Hair follicle dermal papilla cell (primary cell): ENCODE measurements at places on chromosomes 12 and 14. TPM values are rescaled to one million over a fixed set of nuclear protein-coding genes. Genes with fewer than 3 reads are reported as not detected.

RPGRIP1 gene
- total RNA-seq = not detected in 2 replicates

KRT6C gene
- total RNA-seq = not detected in 2 replicates

CPNE6 gene
- total RNA-seq = not detected in 2 replicates

BCL11B gene
- 0.36 and 0.81 TPM in 2 replicates for total RNA-seq

ABCD4 gene
- 31.3 and 36.8 TPM in 2 replicates for total RNA-seq

IPO8 gene
- total RNA-seq = 21.3 and 23.2 TPM in 2 replicates

PTPN21 gene
- total RNA-seq = 16.0 and 20.3 TPM in 2 replicates

FGF23 gene
- total RNA-seq = not detected in 2 replicates

PLXNC1 gene
- 14.9 and 46.6 TPM in 2 replicates for total RNA-seq

STK38L gene
- total RNA-seq = 13.8 and 17.2 TPM in 2 replicates

IL23A gene
- not detected in 2 replicates for total RNA-seq

TPH2 gene
- total RNA-seq = not detected in 2 replicates

RNU4-1 gene
- under 0.01 TPM in 2 replicates for total RNA-seq

NEUROD4 gene
- not detected in 2 replicates for total RNA-seq

POTEM gene
- not detected in 2 replicates for total RNA-seq

VTI1B gene
- total RNA-seq = 49.2 and 52.5 TPM in 2 replicates

EXD2 gene
- 27.3 and 27.4 TPM in 2 replicates for total RNA-seq

DDN gene
- 0.12 and 0.16 TPM in 2 replicates for total RNA-seq

PTPN6 gene
- 0.61 and 0.65 TPM in 2 replicates for total RNA-seq

KLHL33 gene
- total RNA-seq = 0.32 and 0.49 TPM in 2 replicates

TMPRSS12 gene
- total RNA-seq = not detected in 2 replicates

CLEC2A gene
- total RNA-seq = not detected in 2 replicates

CIT gene
- 33.8 and 44.3 TPM in 2 replicates for total RNA-seq

SERPINA1 gene
- 0.36 TPM in 1 of 2 replicates, not detected in the other for total RNA-seq

MSI1 gene
- total RNA-seq = not detected in 2 replicates

INF2 gene
- 71.6 and 77.1 TPM in 2 replicates for total RNA-seq

STAC3 gene
- 0.81 TPM in 1 of 2 replicates, not detected in the other for total RNA-seq

OR10A7 gene
- not detected in 2 replicates for total RNA-seq

TXNDC16 gene
- 3.6 and 5.5 TPM in 2 replicates for total RNA-seq

PKP2 gene
- not detected in 2 replicates for total RNA-seq

LETMD1 gene
- 40.0 and 40.9 TPM in 2 replicates for total RNA-seq

CLECL1 gene
- not detected in 2 replicates for total RNA-seq

TMEM253 gene
- not detected in 2 replicates for total RNA-seq

DIABLO gene
- 45.7 and 47.1 TPM in 2 replicates for total RNA-seq

METTL17 gene
- 38.4 and 42.4 TPM in 2 replicates for total RNA-seq

GALNT16 gene
- 4.0 and 4.9 TPM in 2 replicates for total RNA-seq

PTPRB gene
- total RNA-seq = 0.49 and 0.85 TPM in 2 replicates

TXNRD1 gene
- 217 and 248 TPM in 2 replicates for total RNA-seq

ETV6 gene
- total RNA-seq = 18.7 and 19.8 TPM in 2 replicates

GSG1 gene
- total RNA-seq = 0.16 TPM in 1 of 2 replicates, not detected in the other

PPP4R4 gene
- 2.7 and 5.4 TPM in 2 replicates for total RNA-seq

DAZAP2 gene
- total RNA-seq = 137 and 144 TPM in 2 replicates

RECQL gene
- 44.9 and 53.4 TPM in 2 replicates for total RNA-seq

CLEC1B gene
- total RNA-seq = not detected in 2 replicates

CLEC7A gene
- total RNA-seq = not detected in 2 replicates

P2RX7 gene
- total RNA-seq = 2.4 TPM in 2 replicates

ABCB9 gene
- total RNA-seq = 10.7 and 14.4 TPM in 2 replicates

DBX2 gene
- 0.12 TPM in 1 of 2 replicates, not detected in the other for total RNA-seq

CCDC88C gene
- total RNA-seq = under 0.01 and 0.16 TPM in 2 replicates

DHRS2 gene
- not detected in 2 replicates for total RNA-seq
